ENCODE measurements at places on chromosomes 12 and 14.

GRCh38 chr14:66709291-66709690, 201.3 kb downstream of the GPHN start:
- DNase-seq: no peak

DNA sequence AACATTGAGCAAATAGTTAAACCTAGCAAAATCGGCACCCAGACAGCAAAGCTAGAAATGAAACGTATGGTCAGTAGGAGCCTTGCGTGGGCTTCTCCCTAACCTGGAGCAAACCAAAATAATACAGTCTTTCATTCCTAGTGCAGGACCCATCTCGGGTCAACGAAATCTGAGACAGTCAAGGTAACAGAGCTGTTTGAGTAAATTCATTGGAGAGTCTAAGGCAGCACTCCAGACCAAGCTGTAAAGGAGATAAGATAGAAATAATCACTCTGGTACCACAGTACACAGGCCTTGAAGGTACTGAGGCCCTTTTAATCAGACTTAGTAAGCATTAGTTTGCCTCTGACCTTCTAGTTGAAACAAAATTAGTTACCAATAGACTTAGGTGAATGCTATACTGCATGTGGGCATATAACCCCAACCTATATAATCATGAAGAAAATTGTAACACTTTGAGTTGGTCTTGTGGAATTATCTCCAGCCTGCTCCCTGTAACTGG, 54.4 kb upstream of the BICD1 start:
- DNase-seq: no peak

DNA sequence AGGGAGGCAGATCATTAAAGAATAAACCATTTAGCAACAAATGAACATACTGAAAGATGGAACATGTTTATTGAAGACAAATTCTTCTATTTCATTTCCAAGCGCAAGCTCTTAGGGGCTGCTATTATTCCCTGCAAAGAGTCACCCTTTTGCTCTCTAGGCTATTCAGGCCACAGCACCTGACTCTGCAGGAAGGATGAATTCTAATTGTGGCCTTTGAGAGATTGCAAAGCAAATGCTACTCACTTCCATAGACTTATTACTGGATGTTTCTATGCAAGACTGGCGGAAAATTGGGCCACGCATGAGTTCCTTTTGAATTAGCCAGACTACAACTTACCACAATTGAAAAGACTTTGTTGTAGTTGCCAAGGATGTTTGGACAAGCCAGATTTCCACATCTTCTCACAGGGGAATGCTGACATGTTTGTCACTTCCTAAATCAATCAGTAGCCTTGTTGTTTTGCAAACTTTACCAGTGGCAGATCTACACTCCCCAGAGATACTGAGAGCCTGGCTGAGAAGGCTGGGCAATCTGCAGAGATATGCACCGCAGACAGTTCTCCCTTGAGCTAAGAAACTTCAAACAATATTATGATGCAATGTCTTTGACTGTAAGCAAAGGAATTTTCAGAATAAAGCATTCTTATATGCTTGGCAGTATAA, 334.3 kb upstream of the SYT1 start:
- no peak for DNase-seq

DNA sequence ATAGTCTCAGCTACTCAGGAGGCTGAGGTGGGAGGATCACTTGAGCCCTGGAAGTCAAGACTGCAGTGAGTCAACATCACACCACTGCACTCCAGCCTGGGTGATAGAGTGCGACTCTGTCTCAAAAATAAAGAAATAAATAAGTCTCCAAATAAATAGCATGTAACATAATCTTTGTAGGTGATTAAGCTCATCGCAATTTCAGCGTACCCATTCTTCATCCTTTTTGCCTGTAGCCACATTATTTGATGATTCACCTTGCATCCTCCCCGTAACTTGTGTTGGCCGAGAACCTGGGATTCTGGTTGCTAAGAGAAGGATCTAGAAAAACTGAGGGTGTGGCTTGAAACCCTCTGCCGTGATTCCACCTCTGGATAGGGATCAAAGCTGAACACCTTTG, 115.1 kb downstream of the GALC start:
- DNase-seq: no peak

GRCh38 chr12:3330976-3331510, 160.0 kb upstream of the PRMT8 start:
- DNase-seq: no peak

- no peak for DNase-seq
These were observed 602 bp downstream of the PMEL start for GRCh38 chr12:55965240-55965639.

- no peak for DNase-seq
These were observed 147.4 kb downstream of the PCNX1 start for GRCh38 chr14:71054706-71055105.

DNA sequence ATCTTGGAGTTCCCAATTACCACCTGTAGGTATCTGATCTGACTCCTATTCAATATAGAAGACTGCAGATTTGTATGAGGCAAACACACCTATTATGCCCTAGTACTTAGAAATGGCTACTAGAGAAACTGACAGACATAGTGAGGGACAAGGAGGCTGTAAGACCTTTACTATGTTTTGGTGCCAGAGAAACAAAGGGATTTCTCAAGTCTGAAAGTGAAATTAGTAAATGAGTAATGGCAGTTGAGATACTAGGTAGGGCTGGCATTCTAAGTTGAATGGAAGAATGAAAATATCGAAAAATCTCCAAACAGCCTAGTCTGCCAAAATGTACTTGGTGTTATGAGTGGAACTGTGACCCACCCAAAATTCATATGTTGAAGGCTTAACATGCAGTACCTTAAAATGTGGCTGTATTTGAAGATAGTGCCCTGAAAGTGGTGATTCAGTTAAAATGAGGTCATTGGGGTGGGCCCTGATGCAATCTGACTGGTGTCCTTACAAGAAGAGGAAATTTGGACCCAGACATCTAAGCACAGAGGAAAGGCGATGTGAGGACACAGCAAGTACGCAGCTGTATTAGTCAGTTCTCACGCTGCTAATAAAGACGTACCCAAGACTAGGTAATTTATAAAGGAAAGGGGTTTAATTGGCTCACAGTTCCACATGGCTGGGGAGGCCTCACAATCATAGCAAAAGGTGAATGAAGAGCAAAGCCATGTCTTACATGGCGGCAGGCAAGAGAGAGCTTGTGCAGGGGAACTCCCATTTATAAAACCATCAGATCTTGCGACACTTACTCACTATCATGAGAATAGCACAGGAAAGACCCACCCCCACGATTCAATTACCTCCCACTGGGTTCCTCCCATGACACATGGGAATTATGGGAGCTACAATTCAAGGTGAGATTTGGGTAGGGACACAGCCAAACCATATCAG, 127.0 kb downstream of the APAF1 start:
- no peak for DNase-seq

DNA sequence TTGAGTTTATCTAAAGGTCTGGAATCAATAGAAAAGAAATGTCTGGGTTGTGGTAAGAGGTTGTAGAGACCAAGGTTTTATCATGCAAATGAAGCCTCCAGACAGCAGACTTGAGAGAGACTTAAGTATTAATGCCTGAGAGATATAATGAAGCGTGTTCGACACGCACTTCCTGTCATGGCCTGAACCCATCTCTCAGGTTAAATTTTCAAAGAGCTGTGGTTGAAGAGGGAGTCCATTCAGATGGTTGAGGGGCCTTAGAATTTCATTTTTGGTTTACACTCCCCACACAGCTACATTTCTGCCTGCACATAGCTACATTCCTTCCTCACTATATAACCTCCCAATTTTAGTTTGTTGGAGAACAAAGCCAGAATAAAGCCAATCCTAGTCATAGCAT, 10.1 kb upstream of the CLEC12A start:
- DNase-seq: no peak

DNA sequence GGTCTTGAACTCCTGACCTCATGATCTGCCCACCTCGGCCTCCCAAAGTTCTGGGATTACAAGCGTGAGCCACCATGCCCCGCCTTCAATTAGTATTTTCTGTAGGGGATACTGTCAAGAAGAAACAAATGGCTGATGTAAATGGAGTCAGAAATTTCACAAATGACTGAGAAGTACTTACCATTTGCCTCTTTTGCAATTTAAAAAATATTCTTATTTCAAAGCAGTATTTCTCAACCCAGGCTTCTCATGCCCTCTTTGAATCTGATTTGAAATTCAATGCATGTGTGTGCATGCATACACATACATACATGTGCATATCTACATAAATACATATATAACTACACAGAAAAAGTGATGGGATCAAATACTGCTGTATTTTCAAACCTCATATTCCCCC, 4.4 kb downstream of the PSMA6 start:
- no peak for DNase-seq

DNA sequence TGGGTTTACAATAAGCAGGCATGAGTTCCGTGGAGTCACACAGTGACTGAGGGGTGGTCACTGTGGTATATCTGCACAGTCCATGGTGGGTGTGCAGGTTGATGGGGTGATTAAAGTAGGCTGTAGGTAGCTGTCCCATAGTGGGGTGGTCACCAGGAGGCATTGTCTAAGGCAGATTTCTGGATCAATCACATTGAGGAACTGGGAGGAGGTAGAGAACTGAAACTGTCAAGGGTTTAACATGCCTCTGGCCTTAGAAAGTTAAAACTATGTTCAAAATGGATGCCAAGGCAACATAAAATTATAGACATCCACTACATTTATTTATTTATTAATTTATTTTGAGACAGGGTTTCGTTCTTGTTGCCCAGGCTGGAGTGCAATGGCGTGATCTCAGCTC, 8.3 kb downstream of the ADCK1 start:
- no peak for DNase-seq

- no peak for DNase-seq
These were observed 65.9 kb downstream of the PTPN21 start for GRCh38 chr14:88488897-88489296.

- DNase-seq: no peak
These were observed 12.6 kb upstream of the OR10P1 start for GRCh38 chr12:55624056-55624455.

DNA sequence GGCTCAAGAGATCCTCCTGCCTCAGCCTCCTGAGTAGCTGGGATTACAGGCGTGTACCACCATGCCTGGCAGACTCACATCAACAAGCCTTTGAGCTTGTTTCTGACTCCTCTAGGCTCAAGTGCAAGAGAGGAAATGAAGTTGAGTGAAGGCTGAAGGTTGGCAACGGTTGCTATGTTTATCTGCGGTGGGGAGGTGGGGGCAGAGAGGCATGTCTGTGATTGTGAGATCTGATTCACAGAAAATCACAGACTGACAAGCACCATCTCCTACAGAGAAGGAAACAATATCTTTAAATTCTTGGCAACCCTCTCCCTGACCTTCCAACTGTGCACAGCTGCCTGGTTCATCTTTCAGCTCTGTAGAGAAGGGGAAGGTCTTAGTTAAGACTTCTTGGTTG, 22.1 kb upstream of the NINJ2 start:
- DNase-seq: no peak

DNA sequence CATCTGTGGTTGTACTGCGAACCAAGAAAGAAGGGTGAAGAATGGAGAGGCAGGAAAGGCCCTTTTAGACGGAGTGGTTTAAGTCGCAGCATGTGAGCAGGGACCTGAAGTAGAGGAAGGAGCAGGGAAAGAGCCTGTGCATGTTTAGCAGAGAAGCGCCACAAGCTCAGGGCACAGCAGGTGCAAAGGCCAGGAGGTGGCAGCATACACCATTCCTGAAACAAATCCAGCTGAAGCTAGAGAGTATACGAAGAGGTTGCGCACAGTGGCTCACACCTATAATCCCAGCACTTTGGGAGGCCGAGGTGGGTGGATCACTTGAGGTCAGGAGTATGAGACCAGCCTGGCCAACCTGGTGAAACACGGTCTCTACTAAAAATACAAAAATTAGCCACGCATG, 49.9 kb downstream of the HELB start:
- DNase-seq: no peak

GRCh38 chr12:14928931-14929330, 9.4 kb downstream of the ERP27 start:
- peak; percentile 22 for DNase-seq

GRCh38 chr12:99984271-99985128, at the start of gene ANKS1B:
Gene ANKS1B, minus strand, starts transcription at chr12:99984936. Its CDS starts 699 bp downstream, at chr12:99984237.
- no peak for DNase-seq

GRCh38 chr12:30286345-30286926, 409.2 kb downstream of the IPO8 start:
- DNase-seq: no peak

- DNase-seq: no peak
These were observed 128.5 kb downstream of the TBX3 start for GRCh38 chr12:114555451-114555850.

DNA sequence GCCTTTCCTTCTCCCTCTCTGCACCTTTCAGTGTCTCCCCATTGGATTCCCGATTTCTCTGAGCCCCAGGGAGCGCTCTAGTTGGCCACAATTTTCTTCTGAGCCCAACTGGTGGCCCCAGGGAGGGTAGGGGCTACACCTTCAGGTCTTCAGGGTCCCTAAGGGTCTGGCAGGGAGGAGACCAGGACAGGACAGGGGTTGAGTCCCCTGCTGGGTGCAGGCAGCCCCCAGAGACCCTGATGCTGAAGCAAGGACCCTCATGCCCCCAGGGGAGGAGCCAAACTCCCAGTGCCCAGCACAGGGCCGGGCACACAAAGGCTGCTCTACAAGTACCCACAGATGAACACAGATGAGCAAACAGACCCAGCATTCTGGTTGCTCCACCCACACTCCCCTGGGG, 12.7 kb downstream of the FOXN4 start:
- no peak for DNase-seq

- no peak for DNase-seq
These were observed 47.1 kb downstream of the NCOR2 start for GRCh38 chr12:124520265-124520701.

- no peak for DNase-seq
These were observed 67.6 kb downstream of the AACS start for GRCh38 chr12:125132698-125133400.

GRCh38 chr12:9184276-9184675, 23.9 kb downstream of the PZP start:
- no peak for DNase-seq

DNA sequence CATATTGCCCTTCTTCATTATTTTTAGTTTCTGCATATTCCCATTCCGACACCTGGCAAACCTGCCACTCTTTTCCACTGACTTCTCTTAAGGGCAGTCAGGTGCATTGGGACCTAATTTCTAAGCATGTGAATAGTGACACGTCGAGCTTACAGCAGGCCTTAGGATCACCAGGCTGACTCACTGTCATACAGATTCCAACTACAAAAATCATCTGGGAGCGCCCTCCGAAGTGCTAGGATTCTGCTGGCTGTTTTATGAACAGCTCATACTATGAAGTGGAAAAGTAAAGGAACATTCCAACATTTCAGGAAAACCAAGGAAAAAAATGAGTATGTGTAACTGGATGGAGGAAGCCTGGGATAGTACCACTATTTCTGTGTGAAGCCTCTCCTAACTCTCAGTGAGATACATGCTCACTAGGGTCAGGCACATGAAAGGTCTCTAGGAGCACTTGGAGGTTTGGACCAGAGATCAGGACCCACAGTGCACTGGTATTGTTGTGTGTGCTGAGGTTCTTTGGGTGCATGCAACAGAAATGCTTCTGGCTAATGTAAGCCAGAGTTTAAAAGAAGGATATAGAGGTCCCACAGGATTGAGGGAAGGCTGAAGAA, 257.4 kb downstream of the ZFP36L1 start:
- DNase-seq: no peak
